ENCODE measurements at places on chromosomes 12 and 14. TPM values are rescaled to one million over a fixed set of nuclear protein-coding genes. Genes with fewer than 3 reads are reported as not detected.

DNA sequence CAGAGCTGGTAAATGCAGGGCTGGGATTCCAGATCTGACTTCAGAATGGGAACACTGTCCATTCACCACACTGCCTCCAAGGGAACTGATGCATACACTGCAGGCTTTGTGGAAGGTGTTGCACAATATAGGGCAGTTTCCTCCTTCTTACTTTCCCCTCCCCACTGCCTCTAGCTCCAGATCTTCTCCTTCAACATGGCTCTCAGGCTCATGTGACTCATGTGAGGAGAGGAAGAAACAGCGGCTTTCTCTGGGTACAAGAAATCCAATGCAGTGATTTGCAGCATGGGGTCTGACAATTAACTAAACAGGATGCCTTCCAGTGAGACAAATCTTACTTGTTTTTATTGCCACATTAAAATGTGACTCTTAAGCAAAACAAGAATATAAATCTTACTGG, 447.6 kb upstream of the CCDC196 start:
- DNase-seq, result peak; percentile 91

DNA sequence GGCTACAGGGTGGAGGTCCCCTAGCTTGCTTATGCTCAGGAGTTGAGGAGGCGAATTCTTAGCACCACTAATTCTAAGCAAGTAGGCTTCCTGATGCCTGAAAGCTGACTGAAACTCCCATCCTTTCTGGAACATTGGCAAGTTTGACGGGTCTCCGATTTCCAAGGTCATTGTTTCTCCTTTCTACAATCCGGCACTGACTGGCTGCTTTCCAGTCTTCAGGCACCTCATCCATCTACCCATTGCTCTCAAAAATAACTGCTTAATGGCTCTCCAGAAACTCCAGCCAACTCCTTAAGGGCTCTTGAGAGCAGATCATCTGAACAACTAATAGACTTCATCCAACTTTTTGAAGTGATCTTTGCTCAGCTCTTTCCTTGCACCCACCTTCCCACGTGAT, 13.3 kb downstream of the REM2 start:
- DNase-seq, result no peak

GRCh38 chr12:21444193-21445146, 7.0 kb downstream of the PYROXD1 start:
- DNase-seq, result no peak

The C14orf39 gene
- total RNA-seq, result not detected

The NR1H4 gene
- not detected for total RNA-seq

DNA sequence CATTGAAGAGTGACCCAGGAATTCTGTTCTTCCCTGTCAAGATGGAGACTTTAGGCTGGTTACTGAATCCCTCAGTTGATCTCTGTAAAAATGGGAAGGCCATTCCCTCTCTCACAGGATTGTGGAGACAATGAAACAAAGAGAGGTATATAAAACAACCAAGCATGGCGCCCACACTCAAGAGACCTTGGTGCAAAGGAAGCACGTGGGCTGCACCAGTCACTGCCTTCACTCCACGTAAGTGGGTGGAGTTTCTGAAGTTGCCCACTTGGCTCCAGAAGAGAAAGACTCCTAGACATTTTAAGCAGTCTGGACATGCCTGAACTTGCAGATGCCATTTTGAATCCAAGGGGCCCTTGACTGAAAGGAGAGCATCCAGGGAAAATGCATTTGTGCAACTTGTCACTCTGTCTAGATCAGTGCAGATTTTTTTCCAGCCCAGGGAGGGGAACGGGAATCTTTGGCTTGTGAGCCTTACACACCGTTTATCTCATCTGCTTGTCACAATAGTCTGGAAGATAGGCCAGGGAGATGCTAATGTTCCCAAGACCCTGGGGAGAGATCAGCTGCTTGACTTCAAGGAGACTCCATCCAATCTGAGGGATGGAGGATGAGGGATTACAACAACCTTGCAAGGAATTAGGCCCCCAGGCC, 96.9 kb upstream of the TBX3 start:
- DNase-seq, result no peak

GRCh38 chr12:116631619-116632018, 72.4 kb downstream of the MAP1LC3B2 start:
- DNase-seq, result no peak

The ASPG gene
- not detected for total RNA-seq

The NPFF gene
- not detected for total RNA-seq

The GLIPR1L2 gene
- 1.6 TPM for total RNA-seq

- DNase-seq, result peak; percentile 63
These were observed 12.8 kb upstream of the CEP170B start for GRCh38 chr14:104852280-104852663.

The MAPKAPK5 gene
- total RNA-seq, result 31.2 TPM

DNA sequence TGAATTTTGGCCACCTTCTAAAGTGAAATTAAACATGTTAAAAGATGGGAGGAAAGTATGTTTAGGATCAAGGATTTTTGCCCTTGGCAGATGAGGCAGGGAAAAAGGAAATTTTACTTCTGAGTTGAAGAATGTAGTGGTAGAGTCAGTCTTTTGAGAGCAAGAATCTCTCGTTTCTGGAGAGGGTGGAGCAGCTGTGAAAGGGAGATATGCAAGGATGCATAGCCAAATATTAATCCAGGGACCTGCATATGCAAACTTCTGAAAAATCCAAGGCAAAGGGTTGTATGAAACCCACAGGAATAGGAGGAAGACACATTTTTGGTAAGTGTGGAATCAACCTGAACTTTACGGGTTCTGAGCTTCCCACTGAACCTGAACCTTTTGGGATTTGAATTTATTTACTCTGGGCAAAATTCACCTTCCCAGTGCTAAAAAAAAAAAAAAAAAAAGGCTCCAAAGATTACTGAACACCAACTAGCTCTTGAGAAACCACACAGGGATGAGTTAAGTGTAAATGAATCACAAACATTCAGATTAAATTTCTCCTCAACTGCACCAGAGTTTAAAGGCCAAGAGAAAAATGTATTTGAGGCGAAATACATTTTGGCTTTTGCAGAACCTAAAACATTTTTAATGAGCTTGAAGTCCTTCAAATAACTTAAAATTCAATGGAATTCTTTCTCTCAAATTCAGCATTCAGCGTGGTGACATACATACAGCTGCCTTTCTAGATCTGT, 187.1 kb upstream of the CDKN3 start:
- peak; percentile 75 for DNase-seq

The PGF gene
- 1.8 TPM for total RNA-seq

DNA sequence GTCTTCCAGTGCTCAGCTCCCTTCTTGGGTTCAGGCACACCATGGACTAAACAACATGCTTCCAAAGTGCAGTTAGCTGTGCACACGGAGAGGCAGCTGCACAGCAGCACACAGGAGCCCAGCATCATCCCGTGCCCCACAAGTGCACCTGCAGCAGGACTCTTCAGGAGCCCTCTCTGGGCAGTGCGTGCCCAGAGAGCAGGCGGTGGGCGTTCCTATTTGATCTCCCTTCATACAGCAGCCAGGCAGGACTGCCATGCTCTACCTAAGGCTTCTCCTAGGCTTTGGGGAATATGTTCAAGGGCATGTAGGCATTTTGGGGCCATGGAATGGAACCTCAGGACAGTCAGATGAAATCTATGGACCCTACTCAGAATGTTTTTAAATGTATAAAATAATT, 35.5 kb downstream of the ANO2 start:
- no peak for DNase-seq

The KRT72 gene
- total RNA-seq, result not detected

DNA sequence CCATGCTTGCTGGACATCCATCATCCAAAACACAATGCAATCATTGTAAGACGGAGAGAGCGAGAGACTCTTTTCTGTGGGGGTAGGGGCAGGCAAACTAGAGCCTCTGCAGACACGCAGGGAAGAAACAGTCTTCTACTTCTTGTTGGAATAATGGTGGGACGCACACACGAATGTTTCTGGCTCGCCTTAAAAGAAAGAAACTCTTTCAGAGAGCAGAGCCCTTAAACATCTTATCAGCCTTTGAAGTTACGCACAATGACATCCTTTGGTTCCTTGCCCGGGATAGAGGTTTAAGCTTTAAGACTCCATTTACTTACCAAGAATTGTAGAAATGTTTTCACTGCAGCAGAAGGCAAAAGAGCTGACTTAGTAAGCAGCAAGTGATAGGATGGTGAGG, 133.8 kb upstream of the FOXN3 start:
- DNase-seq, result no peak

DNA sequence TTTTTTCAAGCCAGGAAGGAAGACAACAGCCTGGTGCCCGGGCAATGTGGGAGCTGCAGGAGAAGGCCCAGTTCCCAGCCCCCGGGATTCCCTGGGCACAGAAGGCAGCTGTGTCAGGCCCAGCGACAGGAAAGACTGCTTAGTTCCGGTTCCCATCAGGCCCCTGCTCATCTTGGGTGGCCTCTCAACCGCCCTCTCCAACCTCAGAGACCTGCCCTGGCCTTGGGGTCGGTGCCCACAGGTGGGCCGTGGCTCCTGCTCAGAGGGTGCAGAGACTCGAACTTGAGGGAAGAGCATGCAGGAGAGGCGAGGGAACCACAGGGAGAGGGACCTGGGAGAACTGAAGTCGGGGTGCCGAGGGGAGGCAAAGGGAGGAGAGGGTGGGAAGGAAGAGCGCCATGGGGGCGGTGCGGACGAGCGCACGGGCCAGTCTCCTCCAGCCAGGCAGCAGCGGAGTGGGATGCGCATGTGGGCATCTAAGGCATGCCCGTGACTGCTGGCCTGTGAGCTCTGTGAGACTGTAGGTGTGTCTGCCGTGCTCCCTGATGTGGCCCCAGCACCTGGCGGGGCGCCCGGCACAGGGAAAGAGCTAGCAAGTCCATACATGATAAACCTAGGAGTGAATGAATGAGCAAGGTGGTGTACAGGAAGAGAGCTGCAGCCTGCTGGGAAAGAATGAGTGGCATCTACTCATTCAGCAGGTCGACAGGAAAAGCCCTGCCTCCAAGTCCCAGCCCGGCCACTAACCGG, 42.7 kb downstream of the SSH1 start:
- DNase-seq, result peak; percentile 8

- peak; percentile 75 for DNase-seq
These were observed 177.5 kb downstream of the DACT1 start for GRCh38 chr14:58815161-58815701.

The RACGAP1 gene
- 55.4 TPM for total RNA-seq

DNA sequence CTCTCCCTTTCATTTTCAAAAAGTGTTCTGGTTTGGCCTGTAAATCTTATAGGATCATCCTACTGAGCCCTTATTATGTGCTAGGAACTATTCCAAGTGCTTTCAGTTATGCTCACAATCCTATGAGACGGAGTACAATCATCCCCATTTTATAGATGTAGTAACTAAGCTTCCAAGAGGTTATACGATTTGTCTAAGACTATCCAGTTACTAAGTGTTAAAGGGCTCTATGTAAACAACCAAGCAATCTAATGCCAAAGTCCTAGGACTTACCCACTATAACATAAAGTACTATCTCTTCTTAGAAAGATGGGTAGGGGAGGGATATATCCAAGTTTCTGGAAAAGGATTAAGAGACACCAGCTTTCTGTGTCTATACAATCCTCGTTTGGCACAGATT, 6.7 kb downstream of the CFL2 start:
- no peak for DNase-seq

GRCh38 chr12:18375131-18375530, 113.8 kb downstream of the PIK3C2G start:
- peak; percentile 1 for DNase-seq

DNA sequence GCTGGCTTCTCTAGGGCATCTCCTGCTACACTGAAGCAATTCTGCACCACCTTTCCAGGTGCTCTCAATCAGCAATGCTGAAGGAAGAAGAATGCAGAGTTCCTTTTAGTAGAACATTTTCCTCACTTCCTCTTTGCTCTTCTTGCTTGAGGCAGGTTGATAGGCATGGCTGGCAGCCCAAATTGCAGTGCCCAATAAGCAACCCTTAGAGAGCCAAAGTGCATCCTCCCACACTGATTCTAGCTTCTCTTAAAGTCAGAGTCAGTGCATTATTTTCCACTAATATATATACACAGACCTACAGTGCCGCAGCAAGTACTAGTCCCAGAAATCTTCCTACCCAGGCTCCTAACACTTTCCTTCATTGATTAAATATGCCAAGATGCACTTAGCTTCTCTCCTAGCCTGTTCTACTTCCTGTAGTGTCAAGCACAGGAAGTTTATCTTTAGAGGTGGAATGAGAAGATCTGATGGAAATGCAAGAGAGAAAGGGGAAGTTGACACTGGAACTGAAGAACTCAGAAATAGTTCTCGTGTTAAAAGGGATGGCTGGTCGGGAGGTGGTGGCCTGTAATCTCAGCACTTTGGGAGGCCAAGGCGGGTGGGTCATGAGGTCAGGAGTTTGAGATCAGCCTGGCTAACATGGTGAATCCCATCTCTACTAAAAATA, 132.7 kb downstream of the SSPN start:
- DNase-seq, result no peak

The KLHDC1 gene
- total RNA-seq, result 5.0 TPM

- peak; percentile 42 for DNase-seq
These were observed 6.4 kb downstream of the ATN1 start for GRCh38 chr12:6934110-6934509.

DNA sequence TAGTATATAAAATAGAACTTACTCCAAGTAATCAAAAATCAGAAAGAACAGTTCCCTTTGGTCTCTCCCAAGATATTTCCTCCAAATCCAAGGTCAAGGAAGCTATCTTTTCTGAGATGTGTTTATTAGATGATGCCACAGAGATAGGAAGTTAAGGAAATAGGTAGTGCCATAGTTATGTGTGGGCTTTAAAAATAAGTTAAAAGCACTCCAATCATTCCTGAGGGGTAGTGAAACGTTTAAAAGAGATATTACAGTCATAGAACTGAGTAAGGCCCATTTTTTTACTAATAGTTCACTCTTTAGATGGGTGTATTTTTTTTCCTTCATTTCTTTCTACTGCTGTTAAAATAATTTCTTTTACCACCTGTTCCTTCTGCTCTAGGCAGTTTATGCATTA, 1630.9 kb upstream of the SEL1L start:
- no peak for DNase-seq

The VPS37B gene
- 31.3 TPM for total RNA-seq

The CFAP54 gene
- 2.0 TPM for total RNA-seq

- no peak for DNase-seq
These were observed 253.6 kb downstream of the ZFP36L1 start for GRCh38 chr14:68539241-68539737.
